ENCODE measurements at places on chromosomes 11 and 22.
A peak's percentile ranks its signal among the peaks of the same experiment; 100 is the strongest.

GRCh38 chr11:15970506-15971214 is 385.7 kb downstream of the SOX6 start:
- H3K27me3 ChIP-seq = no peaks in the 10 kb centered on the region
- DNase-seq = no peak
- no peaks in the 10 kb centered on the region for H3K4me1 ChIP-seq
- H3K36me3 ChIP-seq = no peaks in the 10 kb centered on the region

DNA sequence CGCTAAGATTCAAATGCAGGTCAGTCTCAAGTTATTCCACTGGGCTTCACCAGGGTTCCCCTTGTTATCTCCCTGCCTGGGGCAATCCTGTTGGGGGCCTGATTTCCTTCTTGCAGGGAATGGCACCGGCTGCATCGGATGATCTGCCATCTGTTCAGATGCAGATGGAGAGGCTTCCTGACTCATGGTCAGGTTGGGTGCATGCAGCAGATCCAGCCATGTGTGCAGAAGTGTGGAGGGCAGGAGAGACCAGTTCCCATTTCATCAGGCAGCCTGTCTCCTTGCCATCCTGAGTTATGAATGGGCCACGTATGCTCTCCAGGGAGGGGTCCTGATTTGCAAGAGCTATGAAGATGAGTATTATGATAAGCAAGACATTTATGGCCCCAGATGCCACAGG is 161.2 kb upstream of the PLET1 start:
- no peak for DNase-seq
- no peaks in the 10 kb centered on the region for H3K4me1 ChIP-seq
- no peaks in the 10 kb centered on the region for H3K36me3 ChIP-seq
- H3K27me3 ChIP-seq = no peaks in the 10 kb centered on the region
- no peak overlapping the region for H3K27ac ChIP-seq
- H3K4me3 ChIP-seq = no peak overlapping the region

GRCh38 chr11:6530848-6531247 is 33.8 kb downstream of the DNHD1 start:
- no peak overlapping the region for H3K4me3 ChIP-seq
- peaks cover 16% of the 10 kb centered on the region for H3K4me1 ChIP-seq
- H3K27ac ChIP-seq = no peak overlapping the region

- H3K27ac ChIP-seq = no peak overlapping the region
- no peaks in the 10 kb centered on the region for H3K36me3 ChIP-seq
- peaks cover 22% of the 10 kb centered on the region for H3K4me1 ChIP-seq
- H3K27me3 ChIP-seq = no peaks in the 10 kb centered on the region
- DNase-seq = no peak
These were observed 91.9 kb upstream of the MS4A8 start for GRCh38 chr11:60607483-60607882.

- DNase-seq = no peak
- no peak overlapping the region for H3K4me3 ChIP-seq
- H3K27ac ChIP-seq = no peak overlapping the region
- H3K4me1 ChIP-seq = peaks cover 14% of the 10 kb centered on the region
These were observed 64.4 kb downstream of the PRDM11 start for GRCh38 chr11:45210846-45211245.

GRCh38 chr11:22879630-22880029 is 19.4 kb upstream of the CCDC179 start:
- no peaks in the 10 kb centered on the region for H3K4me1 ChIP-seq
- no peak overlapping the region for H3K27ac ChIP-seq
- no peak overlapping the region for H3K4me3 ChIP-seq
- H3K27me3 ChIP-seq = no peaks in the 10 kb centered on the region

DNA sequence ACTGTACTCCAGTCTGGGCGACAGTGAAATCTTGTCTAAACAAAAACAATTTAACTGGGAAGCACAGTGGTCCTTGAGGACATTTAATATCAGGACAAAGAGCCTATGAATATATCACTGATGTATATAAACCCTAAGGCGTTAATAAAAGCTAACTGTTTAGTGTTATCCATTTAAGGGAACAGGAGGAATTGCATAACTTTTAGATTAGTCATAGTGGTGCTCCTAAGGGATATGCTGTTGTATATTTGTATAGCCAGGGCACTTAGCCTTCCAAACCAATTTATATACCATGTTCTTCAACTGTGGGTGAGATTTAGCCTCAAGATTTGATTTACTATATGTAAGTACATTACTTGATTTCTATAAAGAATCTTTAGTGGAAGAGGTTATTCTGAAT is 3.0 kb upstream of the CHEK1 start:
- H3K27ac ChIP-seq = no peak overlapping the region
- peaks cover 10% of the 10 kb centered on the region for H3K36me3 ChIP-seq
- H3K4me1 ChIP-seq = peaks cover 17% of the 10 kb centered on the region
- no peak for DNase-seq
- no peak overlapping the region for H3K4me3 ChIP-seq
- H3K27me3 ChIP-seq = no peaks in the 10 kb centered on the region

- no peaks in the 10 kb centered on the region for H3K4me1 ChIP-seq
- H3K27me3 ChIP-seq = no peaks in the 10 kb centered on the region
- no peak for DNase-seq
- no peak overlapping the region for H3K27ac ChIP-seq
- no peak overlapping the region for H3K4me3 ChIP-seq
- no peaks in the 10 kb centered on the region for H3K36me3 ChIP-seq
These were observed 74.0 kb upstream of the PHF21B start for GRCh38 chr22:45083659-45084305.

GRCh38 chr11:94832604-94833235 is 64.6 kb downstream of the AMOTL1 start:
- H3K4me1 ChIP-seq = no peaks in the 10 kb centered on the region
- H3K36me3 ChIP-seq = no peaks in the 10 kb centered on the region
- H3K27ac ChIP-seq = no peak overlapping the region
- DNase-seq = no peak

DNA sequence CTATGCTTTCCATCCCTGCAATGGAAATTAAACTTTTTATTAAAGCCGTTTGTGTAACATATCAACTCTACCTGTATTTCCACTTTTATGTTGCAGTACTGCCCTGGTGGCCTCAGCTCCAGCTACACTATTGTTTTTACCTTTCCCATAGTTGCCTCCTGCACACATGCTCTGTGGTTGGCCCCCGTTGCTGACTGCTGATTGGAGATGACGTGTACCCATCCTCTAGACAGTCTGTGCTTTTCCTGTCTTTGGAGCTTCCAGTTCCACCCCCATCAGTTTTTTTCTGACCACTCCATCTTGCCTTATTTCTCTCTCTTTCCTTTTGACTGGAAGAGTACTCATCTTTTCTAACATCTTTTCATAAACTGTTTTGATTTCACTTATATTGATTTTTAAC is 123.8 kb downstream of the TEAD1 start:
- H3K4me3 ChIP-seq = no peak overlapping the region
- no peak overlapping the region for H3K27ac ChIP-seq
- no peaks in the 10 kb centered on the region for H3K4me1 ChIP-seq
- no peak for DNase-seq

DNA sequence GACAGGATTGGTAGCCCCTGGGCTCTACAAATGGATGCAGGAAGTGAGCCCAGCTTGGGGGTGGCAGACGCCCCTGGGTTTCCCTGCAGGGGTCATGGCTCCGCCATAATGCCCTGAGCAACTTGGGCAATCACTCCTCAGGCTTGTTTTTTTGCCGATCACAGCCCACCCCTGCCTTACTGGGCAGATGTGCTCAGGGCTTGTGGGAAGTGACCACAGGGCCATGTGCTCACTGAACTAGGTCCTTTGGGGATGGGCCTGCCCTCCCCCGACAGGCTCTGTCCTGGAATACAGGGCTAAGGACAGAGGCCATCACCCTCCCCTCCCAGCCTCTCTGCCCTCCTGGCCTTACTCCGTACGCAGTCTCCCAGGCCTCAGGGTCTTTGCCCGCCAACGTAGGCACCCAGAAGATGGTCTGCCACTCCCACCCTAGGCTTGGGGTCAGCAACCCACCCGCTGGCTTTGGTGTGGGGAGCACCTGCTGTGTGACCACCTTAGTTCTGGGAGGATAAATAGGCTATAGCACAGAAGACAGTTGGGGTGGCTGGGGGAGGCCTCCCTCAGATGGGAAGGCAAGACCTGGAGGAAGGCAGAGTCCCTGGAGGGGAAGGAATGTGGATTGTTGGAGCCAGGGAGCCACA is 3.8 kb downstream of the RPLP2 start:
- peaks cover 14% of the 10 kb centered on the region for H3K4me1 ChIP-seq
- no peak for DNase-seq
- peaks cover 31% of the 10 kb centered on the region for H3K36me3 ChIP-seq
- H3K27me3 ChIP-seq = no peaks in the 10 kb centered on the region
- H3K4me3 ChIP-seq = no peak overlapping the region
- H3K27ac ChIP-seq = no peak overlapping the region

GRCh38 chr11:44923115-44923514 is 27.6 kb downstream of the TP53I11 start:
- H3K36me3 ChIP-seq = no peaks in the 10 kb centered on the region
- H3K4me1 ChIP-seq = no peaks in the 10 kb centered on the region
- DNase-seq = no peak
- H3K4me3 ChIP-seq = no peak overlapping the region

DNA sequence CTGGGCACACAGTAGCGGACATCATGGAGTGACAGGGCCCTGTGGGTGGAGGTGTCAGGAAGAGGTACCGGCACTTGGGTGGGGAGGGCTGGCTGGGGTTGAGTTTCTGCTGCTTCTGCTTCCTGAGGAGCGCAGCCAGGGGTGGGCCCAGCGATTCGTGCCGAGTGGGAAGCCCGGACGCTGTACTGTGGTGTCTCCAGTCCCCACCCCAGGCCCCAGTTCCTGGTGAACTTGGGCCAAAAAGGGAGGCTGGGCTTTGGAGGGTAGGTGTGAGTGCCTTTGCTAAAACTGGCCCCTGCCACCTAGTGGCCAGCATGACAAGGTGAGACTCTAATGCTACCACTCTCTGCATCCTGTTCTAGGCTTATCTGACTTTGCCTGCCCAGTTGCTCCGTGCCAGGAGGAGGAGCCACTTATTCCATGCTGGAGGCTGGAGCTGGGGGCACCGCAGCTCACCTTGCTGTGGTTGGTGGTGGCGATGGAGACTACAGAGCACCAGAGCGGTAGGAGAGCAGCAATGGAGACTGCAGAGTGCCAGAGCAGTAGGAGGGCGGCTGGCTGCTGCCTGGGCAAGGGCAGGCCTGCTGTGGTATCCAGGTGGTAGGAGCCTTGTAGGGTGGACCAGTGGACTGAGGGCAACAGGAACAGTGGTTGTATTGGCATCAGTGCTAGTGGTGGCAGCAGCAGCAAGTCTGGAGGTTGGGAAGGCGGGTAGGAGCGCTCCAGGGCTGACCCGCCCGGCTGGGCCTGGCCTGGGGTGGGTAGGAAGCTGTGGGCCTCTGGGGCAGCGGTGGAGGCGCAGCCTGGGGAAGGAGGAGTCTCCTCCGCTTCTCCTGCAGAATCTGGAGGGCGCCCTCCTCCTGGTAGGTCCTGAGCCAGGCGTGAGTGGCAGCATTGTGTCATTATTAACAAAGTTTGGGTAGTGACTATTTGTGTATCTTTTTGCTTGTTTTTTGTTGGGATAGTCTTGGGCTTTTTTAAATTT is 2.2 kb upstream of the RFPL2 start:
- peak; percentile 71 for DNase-seq
- H3K4me1 ChIP-seq = no peaks in the 10 kb centered on the region
- no peak overlapping the region for H3K27ac ChIP-seq
- H3K27me3 ChIP-seq = no peaks in the 10 kb centered on the region

DNA sequence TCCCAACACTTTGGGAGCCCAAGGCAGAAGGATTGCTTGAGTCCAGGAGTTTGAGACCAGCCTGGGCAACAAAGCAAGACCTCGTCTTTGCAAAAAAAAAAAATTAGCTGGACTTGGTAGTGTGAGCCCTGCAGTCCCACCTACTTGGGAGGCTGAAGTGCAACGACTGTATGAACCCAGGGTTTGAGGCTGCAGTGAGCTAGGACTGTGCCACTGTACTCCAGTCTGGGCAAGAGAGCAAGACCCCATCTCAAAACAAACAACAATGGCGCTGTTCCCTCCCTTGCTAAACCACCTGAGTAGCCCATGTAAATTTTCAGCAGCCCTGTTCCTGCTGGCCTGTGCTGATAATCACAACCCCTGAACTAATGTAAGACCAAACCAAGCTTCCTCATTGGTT is 3.1 kb downstream of the LAMTOR1 start:
- H3K36me3 ChIP-seq = no peaks in the 10 kb centered on the region
- H3K27me3 ChIP-seq = no peaks in the 10 kb centered on the region
- no peak for DNase-seq
- no peak overlapping the region for H3K27ac ChIP-seq

- H3K27ac ChIP-seq = no peak overlapping the region
- DNase-seq = no peak
- no peaks in the 10 kb centered on the region for H3K4me1 ChIP-seq
- no peak overlapping the region for H3K4me3 ChIP-seq
- H3K27me3 ChIP-seq = peaks cover 3% of the 10 kb centered on the region
These were observed 132.3 kb downstream of the DYNC2H1 start for GRCh38 chr11:103241574-103241973.

DNA sequence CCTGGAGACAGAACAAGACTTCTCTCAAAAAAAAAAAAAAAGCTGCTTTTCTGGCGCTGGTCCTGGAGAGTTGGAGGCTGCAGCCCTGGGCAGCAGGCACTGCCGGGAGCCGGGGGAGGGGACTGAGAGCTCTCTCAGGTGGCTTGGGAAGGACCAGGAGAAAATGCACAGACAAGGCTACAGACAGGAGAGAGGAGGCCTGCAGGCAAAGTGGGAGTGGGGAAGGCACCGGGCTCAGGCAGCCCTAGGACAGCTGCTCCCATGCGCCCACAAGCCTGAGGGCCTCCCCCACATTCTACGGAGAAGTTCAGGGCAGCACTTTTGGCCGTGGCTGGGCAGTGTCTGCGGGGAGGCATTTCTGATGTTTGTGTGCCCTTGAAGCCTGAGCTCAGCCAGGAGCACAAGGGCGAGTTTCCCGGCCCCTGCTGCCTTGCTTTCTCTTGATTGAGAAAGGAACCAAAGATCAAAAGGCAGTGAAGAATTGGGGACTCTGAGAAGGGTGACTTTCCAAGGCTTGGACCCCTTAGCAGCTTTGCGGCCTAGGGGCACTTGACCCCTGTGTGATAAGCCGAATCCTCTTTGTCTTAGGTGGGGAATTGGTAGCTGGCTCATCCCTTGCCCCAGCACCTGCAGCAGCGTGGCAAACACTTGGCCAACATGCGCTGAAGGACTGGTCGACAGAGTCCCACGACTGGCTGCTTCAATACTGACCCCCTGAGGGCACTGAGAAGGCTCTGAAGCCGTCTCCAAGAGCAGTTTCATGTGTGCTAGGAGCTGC is 35.3 kb downstream of the PPM1F start:
- DNase-seq = no peak
- H3K4me3 ChIP-seq = no peak overlapping the region
- H3K27me3 ChIP-seq = no peaks in the 10 kb centered on the region
- H3K36me3 ChIP-seq = no peaks in the 10 kb centered on the region

DNA sequence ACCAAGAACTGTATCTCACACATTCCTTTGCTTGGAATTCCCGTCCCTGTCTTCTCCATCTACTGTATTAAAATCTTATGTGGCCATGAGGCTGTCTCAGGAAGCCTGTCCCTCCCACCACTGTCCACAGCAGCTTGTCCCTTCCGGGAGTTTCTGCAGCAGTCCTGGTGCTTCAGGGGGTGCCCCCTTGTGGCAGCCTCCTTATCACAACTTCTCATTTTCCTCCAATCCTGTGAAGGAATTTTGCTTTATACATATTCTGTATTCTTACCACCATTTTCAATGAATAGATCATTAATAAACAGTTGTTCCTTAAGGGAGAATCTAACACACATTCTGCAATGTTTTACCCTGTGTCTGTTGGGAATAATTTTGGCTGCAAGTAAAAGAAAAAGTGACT is 220.4 kb upstream of the RAG2 start:
- H3K36me3 ChIP-seq = no peaks in the 10 kb centered on the region
- H3K27me3 ChIP-seq = no peaks in the 10 kb centered on the region
- DNase-seq = no peak
- no peak overlapping the region for H3K27ac ChIP-seq
- H3K4me3 ChIP-seq = no peak overlapping the region
- H3K4me1 ChIP-seq = no peaks in the 10 kb centered on the region

GRCh38 chr11:35166369-35167360 is 27.7 kb downstream of the CD44 start:
- no peaks in the 10 kb centered on the region for H3K36me3 ChIP-seq
- H3K27me3 ChIP-seq = no peaks in the 10 kb centered on the region
- no peak overlapping the region for H3K27ac ChIP-seq

Data from Karpas-422 (cell line).